Activated naive CD4-positive, alpha-beta T cell treated with anti-CD3 and anti-CD28 coated beads, Interleukin-2, amount 50 U/mL, for 16 hours (primary cell): ENCODE measurements at places on chromosomes 7 and 10.

GRCh38 chr7:14850039-14850438 lies 52.5 kb downstream of the DGKB start:
- DNase-seq, result no peak

GRCh38 chr7:7114575-7115291 lies 67.6 kb upstream of the C1GALT1 start:
- DNase-seq, result no peak

DNA sequence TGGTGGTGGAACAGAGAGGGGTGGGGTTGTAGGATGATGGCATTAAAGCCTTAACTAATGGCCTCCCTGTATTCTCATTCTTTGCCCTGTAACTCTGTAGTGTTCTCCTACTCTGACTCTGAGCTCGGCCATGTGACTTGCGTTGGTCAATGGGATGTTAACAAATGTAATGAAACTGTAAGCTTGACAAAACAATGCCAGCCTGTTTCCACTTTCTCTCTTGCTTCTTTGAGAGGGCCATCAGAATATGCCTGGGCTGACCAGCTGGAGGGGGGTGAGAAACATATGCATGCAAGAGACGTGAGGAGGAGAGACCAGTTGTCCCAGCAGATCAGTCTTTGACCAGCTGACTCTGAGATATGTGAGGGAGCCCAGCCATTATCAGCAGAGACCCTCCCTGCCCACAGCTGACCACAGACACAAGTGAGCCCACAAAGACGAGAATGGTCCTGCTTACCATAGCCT lies 100.6 kb downstream of the ICA1 start:
- no peak for DNase-seq

DNA sequence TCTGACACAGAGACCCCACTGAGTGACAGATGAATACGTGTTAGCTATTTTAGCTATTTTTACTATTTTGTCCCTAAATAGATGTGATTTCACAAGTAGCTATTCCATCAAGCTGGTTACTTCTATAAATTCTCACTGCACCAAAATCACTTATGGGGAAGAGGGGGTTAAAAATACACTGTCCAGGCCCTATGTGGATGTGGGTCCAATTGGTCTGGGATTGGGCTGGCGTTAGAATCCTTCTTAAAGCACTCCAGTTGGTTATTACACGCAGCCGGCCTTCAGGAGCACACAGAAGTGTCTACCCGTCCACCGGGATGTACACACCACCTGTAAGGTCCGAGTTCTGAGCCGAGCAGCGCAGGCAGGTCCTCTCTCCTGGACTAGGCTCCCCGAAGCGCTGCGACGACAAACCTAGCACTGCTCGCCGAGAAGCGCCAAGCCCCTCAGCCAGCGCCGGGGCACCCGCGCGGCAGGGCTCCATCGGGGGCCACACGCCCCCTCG lies 222.3 kb upstream of the MKLN1 start:
- DNase-seq, result no peak

GRCh38 chr7:155737590-155737989 lies 74.7 kb downstream of the SHH start:
- no peak for DNase-seq

DNA sequence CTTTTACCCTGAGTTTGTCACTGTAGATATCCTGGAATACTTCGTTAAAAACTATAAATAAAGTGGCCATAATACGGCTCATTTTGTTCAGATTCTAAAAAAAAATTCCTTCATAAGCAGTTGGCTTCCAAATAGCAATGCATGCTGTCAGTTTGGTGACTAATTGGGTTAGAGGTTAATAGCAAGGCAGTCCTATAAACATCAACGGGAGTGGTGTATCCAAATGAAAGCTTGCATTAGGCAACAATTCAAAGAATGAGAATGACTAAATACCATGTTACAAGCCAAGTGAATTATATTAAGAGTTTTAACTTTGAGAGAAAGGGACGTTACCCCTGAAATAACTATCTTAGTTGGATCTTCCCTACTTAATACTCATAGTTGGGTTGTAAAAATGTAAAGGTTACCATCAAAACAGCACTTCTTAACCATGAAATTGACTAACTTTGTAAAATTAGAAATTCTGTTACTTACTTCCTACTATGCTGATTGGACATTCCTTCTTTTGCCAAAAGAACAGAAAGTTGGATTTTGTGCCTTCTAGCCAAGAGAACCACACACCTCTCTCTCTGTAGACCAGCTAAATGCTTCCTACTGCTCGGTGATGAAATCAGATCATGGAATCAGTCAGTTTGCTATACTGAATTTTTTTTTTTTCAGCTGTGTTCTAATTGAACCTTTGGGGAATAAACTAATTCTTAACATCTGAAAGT lies 98.0 kb downstream of the KAT6B start:
- no peak for DNase-seq

- no peak for DNase-seq
Measured at GRCh38 chr10:68192113-68192512, 39.8 kb downstream of the ATOH7 start.

DNA sequence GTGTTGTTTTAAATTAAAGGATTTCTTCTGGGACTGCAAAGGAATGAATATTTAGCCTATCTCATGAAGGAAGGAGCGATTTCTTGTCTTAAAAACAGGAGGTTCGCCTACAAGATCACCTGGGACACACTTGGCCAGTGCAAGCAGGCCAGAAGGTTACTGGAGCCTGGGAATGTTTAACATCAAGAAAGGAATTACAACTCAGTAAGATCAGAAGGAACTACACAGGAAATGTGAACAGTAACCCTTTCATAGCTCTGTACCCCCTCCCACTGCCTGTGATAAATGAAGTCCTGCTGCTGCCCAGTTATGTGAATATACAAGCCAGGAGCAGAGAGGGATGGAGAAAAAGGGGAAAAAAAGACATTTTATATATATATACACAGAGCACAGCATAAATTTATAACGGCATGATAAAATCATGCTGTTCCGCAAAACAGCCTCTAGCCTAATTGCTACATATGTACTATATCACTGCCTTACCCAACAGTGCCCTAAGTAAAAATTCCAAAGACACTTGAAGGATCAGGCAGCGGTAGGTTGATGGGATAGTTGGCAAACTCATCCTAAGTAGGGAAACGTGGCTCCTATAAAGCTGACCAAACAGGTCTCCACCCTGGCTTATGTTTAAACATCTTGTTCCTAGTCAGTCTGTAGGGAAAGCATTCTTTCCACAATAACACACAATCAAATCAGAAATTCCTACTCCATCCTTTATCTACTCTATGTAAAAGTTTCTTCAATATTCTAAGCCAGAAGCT lies 63.8 kb downstream of the ZNF438 start:
- no peak for DNase-seq

DNA sequence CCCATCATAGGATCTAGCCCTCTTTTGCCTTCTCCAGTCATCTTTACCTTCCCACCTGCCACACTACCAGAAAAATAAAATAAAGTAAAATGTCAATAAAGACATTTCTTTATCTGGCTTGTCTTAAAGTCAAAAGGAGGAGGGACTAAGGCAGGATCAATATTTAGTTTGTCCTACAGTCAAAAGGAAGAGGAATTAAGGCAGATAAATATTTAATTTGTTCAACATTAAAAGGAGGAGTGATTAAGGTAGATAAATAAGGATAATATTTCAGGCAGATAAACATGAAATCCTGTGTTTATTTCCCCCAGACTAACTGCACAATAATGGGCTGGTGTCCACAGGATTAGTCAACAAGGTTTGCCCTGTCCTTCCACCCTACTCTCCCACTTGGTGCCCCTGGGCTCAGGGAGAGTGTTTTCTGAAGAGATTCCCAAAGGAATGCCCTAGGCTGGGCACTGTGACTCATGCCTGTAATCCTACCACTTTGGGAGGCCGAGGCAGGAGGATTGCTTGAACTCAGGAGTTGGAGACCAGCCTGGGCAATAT lies 18.3 kb upstream of the MSMB start:
- no peak for DNase-seq

GRCh38 chr7:142459551-142459963 lies 201.7 kb upstream of the PRSS58 start:
- DNase-seq, result no peak

- DNase-seq, result no peak
Measured at GRCh38 chr10:19977097-19977521, 160.9 kb downstream of the PLXDC2 start.

GRCh38 chr10:6986927-6987326 lies 406.9 kb upstream of the PRKCQ start:
- DNase-seq, result no peak

GRCh38 chr10:60388709-60389301 lies 870 bp downstream of the ANK3 start:
- no peak for DNase-seq

- no peak for DNase-seq
Measured at GRCh38 chr10:70566515-70567290, 35.8 kb downstream of the PRF1 start.

- no peak for DNase-seq
Measured at GRCh38 chr7:5661942-5662341, 119.5 kb downstream of the RNF216 start.

DNA sequence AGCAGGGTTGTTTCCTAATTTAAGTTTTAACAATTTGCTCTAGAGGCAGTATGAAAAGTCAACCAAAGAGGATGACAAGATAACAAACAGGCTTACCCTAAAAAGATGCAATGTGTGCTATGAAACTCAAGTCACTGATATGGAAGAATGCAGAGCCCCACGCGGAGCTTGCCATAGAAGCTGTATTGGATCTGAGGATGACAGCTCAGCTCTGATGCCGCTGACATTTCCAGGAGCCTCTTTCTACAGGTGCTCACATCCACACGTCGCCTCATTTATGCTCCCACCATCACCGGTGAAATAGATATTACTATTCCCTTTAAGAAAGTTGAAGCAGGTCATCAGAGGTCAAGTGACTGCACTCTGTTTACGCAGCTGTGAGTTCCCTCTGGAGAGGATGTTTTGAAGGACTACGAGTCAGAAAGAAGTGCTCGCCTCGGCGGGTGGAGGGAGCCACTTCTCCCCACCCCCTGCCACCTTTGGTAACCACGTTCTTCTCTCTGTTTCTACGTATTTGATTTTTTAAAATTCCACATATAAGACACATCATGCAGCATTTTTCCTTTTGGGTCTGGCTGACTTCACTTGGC lies 275.4 kb downstream of the GLRX3 start:
- no peak for DNase-seq

DNA sequence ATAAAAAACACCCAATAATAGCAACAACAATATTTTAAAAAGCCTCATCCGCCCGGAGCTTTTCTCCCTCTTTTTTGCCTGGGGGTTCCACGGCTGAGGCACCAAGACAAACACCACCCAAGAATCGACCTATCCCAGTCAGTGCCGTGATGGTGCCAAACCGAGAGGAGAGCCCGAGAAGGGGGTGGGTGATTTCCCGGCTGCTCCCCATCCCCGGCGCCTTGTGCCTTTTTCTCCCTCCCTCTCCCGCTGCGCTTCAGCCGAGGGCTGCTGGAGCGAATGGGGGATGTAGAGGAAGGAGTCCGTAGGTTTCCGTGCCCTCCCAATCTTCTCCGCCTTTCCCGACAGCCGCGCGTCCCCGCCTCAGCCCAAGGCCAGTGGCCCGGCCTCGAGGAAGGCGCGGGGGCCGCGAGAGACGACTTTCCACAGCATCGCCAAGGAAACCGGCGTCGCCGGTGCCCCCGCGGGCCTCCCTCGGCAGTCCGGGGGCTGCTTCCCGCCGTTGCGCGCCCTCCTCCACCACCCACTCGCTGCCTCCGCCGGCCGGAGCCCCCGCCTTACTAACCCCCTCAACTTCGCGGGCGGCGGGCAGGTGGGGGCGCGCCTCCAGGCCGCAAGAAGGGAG lies 1.3 kb downstream of the EGR2 start:
- peak; percentile 22 for DNase-seq

- peak; percentile 70 for DNase-seq
Measured at GRCh38 chr7:116210345-116211005, at the start of gene TES. TSS of gene TES (plus strand) at chr7:116210539. CDS start at chr7:116210708, 169 bp downstream.

DNA sequence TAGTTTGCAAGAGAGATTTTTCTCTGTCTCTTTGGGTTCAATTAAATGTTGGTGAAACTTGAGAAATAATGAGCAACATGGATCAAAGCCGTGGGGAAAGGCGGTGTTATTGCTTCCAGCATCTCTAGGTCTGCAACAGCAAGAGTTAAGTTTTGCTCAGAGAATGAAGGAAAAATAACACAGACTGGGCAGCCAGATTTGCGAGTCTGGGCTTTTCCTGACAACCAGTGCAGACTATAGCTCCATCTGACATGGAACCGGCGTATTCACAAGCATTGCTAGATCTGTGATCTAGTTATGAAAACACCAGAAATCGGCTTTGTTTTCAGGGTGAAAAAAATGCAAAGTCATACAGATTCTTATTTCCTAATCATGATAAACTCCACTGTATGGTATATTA lies 110.4 kb downstream of the CAMK1D start:
- DNase-seq, result no peak

- no peak for DNase-seq
Measured at GRCh38 chr10:52597189-52597863, 175.3 kb downstream of the MBL2 start.

- DNase-seq, result no peak
Measured at GRCh38 chr7:116353647-116354046, 143.3 kb downstream of the TES start.

DNA sequence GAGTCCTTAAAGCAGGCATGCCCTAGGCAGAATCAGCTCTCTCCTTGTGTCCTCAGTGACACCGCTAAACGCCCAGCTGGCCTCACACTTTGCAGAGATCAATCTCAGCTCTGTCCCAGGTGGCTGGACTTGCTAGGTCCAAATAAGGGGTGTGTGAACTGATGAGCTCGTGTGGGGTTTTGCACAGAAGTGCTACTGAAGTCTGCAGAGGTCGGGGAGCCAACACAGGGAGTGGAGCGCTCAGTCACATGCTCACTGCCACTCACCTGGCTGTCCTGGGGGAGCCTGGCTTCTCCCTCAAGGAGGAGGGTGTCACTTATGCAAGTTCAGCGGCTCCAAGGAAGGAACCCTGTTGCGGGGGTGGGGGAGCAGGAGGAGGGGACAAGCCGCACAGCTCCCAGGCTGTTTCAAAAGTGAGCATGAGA lies 2.0 kb downstream of the ELN start:
- no peak for DNase-seq

DNA sequence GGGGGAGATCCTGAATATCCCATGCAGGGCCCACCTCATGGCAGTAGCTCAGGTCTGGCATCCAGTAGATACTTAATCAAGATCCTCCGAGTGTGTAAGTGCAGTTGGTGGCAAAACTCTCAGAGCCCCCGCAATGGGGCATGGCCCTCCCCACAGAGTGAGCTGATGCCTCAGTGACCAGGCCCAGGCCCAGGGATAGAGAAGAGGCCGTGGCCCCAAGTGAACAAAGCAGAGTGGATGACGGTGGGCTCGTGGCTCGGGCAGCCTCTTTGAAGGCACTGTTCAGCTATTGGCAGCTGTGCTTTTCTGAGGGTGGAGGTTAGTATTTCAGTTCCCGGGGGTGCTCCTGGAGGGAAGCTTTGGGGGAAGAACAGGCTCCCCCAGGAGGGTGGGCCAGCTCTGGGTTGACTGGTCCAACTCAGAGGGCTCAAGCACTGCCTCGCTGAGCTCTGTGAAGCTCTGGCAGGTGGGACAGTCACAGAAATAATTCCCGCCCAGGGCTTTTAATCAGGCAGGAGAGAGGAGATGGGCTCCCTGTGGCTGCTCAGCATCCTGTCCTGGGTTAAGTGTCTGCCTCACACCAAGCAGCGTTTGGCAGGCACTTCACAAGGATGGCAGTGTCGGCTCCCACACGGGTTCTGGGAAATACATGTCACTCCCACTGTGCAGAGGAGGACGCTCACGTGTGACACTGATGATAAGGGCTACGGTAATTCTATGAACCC lies 583.6 kb downstream of the TCERG1L start:
- no peak for DNase-seq

- DNase-seq, result no peak
Measured at GRCh38 chr10:116771101-116771958, 29.0 kb upstream of the HSPA12A start.
